ENCODE measurements at places on chromosomes 7 and 10. TPM values are rescaled to one million over a fixed set of nuclear protein-coding genes. Genes with fewer than 3 reads are reported as not detected.

EPHA1 gene
- total RNA-seq = 0.58 TPM

BRI3 gene
- total RNA-seq = 29.0 TPM

CCDC172 gene
- total RNA-seq = not detected

LAMB4 gene
- total RNA-seq = under 0.01 TPM

GSAP gene
- 2.9 TPM for total RNA-seq

RBM20 gene
- total RNA-seq = 0.19 TPM

EBLN1 gene
- not detected for total RNA-seq

ITPRID1 gene
- total RNA-seq = not detected

HOXA13 gene
- under 0.01 TPM for total RNA-seq

IFIT3 gene
- 15.5 TPM for total RNA-seq

MICALL2 gene
- total RNA-seq = 20.9 TPM

PALD1 gene
- 0.56 TPM for total RNA-seq

GIMAP4 gene
- total RNA-seq = 0.56 TPM

GRM3 gene
- total RNA-seq = not detected

GATA3 gene
- 0.28 TPM for total RNA-seq

COPG2 gene
- 26.2 TPM for total RNA-seq

H2BK1 gene
- not detected for total RNA-seq

GIMAP2 gene
- 2.5 TPM for total RNA-seq

OPN4 gene
- not detected for total RNA-seq

C10orf62 gene
- 0.19 TPM for total RNA-seq

EFCAB10 gene
- 0.56 TPM for total RNA-seq

NKX2-3 gene
- not detected for total RNA-seq

CTAGE6 gene
- total RNA-seq = 0.58 TPM

KLF14 gene
- under 0.01 TPM for total RNA-seq

ZNF804B gene
- not detected for total RNA-seq

GPR37 gene
- total RNA-seq = not detected

ABCC2 gene
- total RNA-seq = 0.19 TPM

CTBP2 gene
- total RNA-seq = 70.2 TPM

IGFBP3 gene
- 63.3 TPM for total RNA-seq

ATG9B gene
- 2.0 TPM for total RNA-seq

FXYD4 gene
- not detected for total RNA-seq

SLC13A4 gene
- total RNA-seq = under 0.01 TPM

TAS2R5 gene
- 0.77 TPM for total RNA-seq

PDK4 gene
- 6.5 TPM for total RNA-seq

GJC3 gene
- 0.19 TPM for total RNA-seq

SCIN gene
- 0.56 TPM for total RNA-seq

PRKAR2B gene
- total RNA-seq = 1.3 TPM

AS3MT gene
- total RNA-seq = 7.5 TPM
